ENCODE measurements at places on chromosomes 7 and 10. TPM values are rescaled to one million over a fixed set of nuclear protein-coding genes. Genes with fewer than 3 reads are reported as not detected.

CD36 gene
- 133 TPM for total RNA-seq

LMTK2 gene
- 19.1 TPM for total RNA-seq

ELFN1 gene
- 21.7 TPM for total RNA-seq

GBX1 gene
- total RNA-seq = 0.64 TPM

HTR7 gene
- 1.4 TPM for total RNA-seq

SVOPL gene
- 1.7 TPM for total RNA-seq

RASA4 gene
- total RNA-seq = 55.5 TPM

CAMK2B gene
- 6.1 TPM for total RNA-seq

CLDN12 gene
- 39.9 TPM for total RNA-seq

SLC16A9 gene
- total RNA-seq = 15.4 TPM

INA gene
- 0.58 TPM for total RNA-seq

PGAM2 gene
- 102 TPM for total RNA-seq

PSD gene
- total RNA-seq = 11.7 TPM

ZNF503 gene
- 72.3 TPM for total RNA-seq

NKX1-2 gene
- not detected for total RNA-seq

KIAA1217 gene
- 103 TPM for total RNA-seq

OR6V1 gene
- not detected for total RNA-seq

IFIT1B gene
- 3.0 TPM for total RNA-seq

SHH gene
- 1.8 TPM for total RNA-seq

ACTR3C gene
- 23.4 TPM for total RNA-seq

LRRTM3 gene
- total RNA-seq = 1.1 TPM

CALCR gene
- 1.8 TPM for total RNA-seq

GIMAP1 gene
- 2.6 TPM for total RNA-seq

MKI67 gene
- total RNA-seq = 17.6 TPM

MBLAC1 gene
- 4.8 TPM for total RNA-seq

PLA2G12B gene
- total RNA-seq = 1.6 TPM

OPN1SW gene
- not detected for total RNA-seq

EEPD1 gene
- 11.7 TPM for total RNA-seq

CAV2 gene
- 36.4 TPM for total RNA-seq

AKR1C1 gene
- total RNA-seq = 6.3 TPM

STEAP1 gene
- 3.6 TPM for total RNA-seq

SPDYE1 gene
- not detected for total RNA-seq

ODAD2 gene
- total RNA-seq = 0.35 TPM

TEX36 gene
- not detected for total RNA-seq

ADCYAP1R1 gene
- 1.9 TPM for total RNA-seq

SRRM3 gene
- 1.5 TPM for total RNA-seq

TCAF2 gene
- 2.3 TPM for total RNA-seq

PIK3AP1 gene
- total RNA-seq = 10.5 TPM

CYP2W1 gene
- total RNA-seq = 3.0 TPM
